ENCODE measurements at places on chromosomes 1 and 21.

GRCh38 chr1:109821831-109822745, 58.4 kb upstream of the EPS8L3 start:
- no peak for DNase-seq

DNA sequence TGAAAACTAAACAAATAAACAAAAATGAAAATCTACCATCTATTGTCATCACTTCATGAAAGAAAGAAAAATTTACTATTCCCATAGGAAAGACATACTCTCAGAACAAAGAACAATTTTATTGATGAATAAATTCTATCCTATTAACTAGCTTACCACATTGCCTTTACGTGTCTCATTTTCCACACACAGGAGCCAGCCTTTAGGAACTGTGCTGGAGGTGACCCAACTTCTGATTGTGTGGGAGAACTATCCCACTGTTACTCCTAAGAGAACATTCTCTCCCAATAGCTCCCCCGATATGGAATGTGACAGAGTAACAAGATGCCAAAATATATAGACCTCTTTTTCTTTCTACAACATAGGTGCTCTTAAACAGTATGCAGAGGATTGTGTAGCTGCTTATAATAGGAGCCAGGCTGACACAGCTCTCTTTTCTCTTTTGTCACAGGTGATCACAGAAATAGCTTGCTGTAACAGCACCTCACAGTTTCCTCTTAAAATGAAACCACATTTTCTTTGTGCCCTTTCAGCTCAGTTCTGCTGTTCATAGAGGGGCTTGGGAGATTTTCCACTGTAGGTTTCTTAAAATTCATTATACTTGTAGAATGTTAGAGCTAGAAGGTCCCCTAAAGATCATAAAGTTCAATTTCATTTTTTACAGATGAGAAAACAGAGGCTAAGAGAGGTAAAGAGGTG, 35.5 kb downstream of the C21orf91 start:
- no peak for DNase-seq

DNA sequence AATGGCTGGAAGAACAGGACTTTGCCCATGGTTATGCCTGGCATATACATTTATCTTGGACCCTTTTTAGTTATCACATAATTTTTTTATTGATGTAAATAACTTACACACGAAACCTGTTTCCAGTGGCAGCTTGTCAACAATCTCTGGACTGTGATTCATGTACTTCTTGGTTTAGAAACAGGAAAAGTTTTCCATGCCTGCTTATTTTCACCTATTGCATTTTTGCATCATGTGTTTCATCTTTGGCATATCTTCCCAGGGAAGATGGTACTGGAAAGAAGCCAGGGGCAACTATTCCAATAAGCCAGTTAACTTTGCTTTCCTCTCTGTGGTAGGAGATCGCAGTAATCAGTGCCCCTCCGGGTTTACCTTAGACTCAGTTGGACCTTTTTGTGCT, 210.3 kb downstream of the TPR start:
- DNase-seq: no peak

GRCh38 chr1:30216602-30217001, 506.8 kb downstream of the MATN1 start:
- DNase-seq: no peak

DNA sequence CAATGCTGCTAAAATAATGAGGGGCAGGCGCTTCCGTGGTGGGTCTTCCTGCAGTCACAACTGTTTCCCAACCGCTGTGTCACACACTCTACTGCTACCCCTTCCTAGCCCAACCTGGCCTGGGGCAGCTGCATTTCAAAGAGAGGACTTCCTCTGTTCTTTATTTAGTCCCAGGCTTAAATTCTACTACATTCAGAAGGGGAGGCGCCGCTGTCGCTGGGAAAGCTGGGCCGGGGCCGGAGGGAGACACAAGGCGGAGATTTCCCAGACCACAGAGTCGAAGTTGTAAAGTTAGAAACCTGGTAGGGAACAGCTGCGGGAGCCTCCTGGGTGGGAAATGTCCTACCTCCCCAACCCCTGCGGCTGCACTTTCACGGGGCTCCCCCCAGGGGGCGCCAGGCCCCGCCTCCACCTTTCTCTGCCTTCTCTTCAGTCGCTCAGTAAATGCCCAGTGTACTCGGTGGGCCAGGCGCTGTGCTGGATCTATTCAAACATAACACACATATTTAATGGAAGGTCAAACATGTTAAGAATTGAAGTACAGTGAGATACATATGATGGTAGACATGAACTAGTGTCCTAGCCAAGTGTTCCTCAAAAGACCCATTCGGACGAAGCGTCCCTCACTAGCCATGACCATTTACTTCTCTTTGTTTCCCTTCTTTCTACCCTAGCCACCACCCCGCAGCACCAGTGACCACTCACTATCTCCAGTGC, 23.1 kb downstream of the DYRK3 start:
- no peak for DNase-seq

- DNase-seq: no peak
Measured at GRCh38 chr1:175480343-175480822, 263.0 kb downstream of the TNR start.

DNA sequence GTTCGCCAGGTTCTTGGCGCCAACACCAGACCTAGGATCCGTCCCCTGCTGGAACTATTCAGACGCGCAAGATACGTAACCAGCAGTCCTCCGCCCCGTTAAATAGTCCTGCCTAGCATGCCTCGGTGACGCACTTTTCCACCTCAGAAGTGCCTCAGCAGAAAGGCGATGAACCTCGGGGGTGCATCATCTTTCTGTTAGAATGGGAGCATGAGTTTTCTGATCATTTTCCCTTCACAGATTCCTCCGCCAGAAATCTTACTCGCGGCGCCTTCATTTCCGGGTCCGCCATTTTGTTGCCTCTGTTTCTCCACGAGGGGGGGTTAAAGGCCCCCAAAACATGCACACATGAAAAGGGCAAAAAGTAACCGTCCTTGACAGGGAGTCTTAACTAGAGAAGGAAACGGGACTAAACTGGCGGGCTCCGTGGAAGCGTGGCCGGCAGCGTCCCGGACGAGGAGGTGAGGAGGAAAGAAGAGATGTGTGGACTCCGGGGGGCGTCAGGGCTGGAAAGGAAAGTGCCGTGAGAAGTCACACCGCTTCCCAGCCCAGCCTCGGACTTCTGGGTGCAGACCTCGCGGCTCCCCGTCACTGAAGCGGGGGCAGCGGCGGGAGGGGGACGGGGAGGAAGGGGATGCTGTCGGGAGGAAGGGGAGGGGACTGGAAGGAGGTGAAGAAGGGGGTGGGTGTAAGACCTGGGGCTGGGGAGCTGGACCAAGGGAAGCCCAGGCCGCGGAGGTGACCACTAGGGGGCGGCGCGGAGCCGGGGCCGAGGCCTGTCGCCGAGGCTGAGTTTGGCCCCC, at the start of gene GABPB2:
GABPB2 (plus strand) TSS at position 288 of the 803 bp plus-strand sequence. CDS start 17,429 bp downstream, outside the sequence.
- DNase-seq: peak; percentile 87

DNA sequence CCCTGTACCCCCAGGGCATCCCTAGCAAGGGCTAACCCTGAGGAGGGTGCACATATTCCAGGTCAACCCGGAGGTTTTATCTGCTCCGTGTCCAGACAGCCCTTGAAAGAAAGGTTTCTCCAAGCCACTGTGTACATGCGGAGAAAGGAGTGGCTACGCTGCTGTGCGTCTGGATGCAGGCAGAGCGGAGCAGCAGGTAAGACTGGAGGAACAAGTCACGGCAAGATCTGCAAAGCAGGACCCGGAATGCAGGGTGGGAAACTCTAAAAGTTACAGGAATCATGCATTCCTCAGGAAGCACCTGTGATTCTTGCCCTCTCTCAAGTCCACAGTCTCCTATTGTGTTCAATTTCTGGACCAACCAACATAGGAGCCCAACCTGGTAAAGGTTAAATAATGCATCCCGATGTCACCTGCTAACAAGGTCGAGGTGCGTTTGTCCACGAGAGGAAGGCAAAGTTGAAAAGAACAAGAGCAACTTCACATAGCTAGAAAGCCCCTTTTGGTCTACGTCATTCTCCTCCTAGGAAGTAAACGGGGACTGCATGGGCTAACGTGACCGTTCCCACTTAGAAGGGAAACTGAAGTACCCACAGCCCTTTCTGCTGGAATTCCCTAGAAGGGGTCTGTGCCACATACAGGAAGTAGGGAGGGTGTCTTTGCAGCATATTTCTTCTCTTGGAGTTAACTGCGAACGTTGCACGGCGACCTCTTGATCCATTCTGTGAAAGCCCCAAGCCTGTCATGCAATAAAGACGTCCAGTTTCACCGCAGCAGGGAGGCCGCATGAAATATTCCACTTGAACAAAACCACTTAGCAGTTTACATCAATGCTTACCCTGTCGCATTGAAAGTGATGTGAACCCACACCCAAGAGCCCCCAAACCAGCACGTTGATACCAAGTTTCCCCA, 5.8 kb downstream of the TIAM1 start:
- DNase-seq: no peak

DNA sequence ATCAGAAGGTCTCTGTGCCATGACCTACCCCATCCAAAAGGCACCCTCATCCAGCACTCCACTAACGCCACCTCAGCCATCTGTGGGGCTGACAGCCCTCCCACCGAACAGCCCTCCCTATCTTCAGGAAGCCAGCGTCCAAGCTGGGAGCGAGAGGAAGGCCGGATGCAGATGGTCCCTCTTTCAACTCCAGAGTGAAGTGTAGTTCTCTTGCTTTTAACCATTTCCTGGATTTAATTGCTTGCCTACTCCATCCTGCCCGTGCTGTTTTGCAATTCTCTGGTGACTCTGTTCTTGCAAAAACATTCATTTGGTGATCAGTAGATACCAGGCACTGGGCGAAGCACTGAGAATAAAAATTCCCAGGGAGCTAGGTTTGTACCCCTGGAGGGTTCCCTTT, 8.2 kb upstream of the DYRK1A start:
- DNase-seq: no peak

- DNase-seq: no peak
Measured at GRCh38 chr1:192350356-192350755, 33.6 kb downstream of the RGS21 start.

- no peak for DNase-seq
Measured at GRCh38 chr1:26181586-26182382, 4.5 kb downstream of the CNKSR1 start.

GRCh38 chr1:243454328-243454997, 198.6 kb downstream of the SDCCAG8 start:
- no peak for DNase-seq

DNA sequence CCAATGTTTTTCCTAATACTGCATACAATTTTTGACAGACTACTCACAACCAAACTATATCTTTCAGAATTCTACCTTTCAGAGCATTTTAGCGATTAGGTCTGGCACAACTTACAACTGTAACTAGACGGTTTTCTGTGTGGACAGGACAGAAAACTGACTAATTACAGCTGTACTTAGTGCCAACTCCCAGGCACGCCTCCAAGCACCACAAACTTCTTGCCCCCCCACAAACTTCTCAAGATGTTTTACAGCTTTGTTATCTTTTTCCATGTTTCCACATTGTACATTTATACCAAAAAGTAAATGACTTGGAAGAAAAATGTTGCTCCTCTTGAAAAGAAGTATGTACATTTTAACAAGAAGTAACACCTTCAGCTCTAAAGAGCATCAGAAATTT, 13.8 kb downstream of the LYST start:
- no peak for DNase-seq

- peak; percentile 9 for DNase-seq
Measured at GRCh38 chr1:198657550-198658064, 18.8 kb downstream of the PTPRC start.

DNA sequence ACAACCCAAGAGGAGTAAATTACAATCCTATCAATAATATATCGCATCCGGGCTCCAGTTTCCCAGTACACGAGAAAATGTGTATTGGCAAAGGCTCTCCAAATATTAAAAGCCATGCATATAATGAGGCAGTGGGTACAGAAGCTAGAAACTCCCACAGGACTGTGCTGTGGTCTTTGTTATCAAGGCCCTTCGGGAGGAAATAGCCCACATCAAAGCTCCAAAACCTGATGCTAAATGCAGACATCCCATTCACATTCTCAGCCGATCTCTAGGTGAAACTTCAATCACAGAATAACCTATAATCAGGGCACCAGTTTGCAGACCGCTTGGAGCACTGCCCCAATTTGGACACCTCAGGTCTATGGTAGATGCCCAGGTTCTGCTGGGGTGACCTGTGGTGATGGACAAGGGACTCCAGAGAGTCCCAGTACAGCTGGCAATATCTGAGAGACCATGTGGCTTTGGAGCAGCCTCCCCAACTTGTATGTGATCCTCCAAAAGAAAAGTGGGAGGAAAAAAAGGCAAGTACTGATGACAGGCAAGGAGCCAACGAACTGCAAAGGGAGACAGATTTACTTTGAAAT, 148.8 kb upstream of the CAMK1G start:
- no peak for DNase-seq

DNA sequence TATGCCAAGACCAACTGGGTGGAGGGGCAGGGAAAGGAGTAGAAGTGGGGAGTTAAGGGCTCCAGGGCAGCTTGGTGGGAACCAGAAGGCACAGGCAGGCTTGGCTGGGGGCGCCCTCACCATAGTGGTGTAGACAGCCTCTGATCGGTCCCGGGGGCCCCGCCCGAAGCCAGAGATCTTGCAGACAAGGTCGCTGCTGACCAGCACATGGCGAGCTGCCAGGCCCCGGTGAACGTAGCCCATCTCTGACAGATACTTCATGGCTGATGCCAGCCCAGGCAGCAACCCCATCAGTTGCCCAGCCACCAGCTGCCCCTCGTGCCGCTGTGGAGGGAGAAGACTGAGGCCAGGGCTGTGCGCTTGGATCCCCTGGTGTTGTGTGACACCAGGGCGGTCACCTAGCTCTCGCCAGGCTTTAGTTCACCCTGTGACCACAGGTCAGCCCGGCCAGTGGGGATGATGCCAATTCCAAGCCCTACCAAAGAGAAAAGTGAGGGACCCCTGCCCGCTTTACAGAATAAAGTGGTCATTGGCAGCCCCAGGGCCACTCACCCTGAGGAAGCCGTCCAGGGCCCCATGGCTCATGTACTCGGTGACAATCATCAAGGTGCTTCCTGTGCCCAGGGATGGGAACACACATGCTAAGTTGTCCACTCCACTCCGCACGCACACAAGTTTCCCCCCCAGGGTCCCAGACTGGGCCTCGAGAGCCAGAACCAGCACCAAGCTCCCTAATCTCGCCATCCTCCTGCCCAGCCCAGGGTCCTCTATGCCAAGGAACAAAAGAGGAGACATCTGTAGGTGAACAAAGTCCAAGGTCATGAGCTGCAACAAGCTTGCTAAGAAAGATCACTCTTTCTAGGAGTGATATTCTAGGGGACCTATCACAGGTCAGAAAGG, 28.2 kb downstream of the CDCA8 start:
- DNase-seq: no peak

GRCh38 chr1:227728892-227729143, 6.3 kb downstream of the JMJD4 start:
- DNase-seq: no peak

GRCh38 chr1:214106375-214106774, 118.6 kb downstream of the PROX1 start:
- DNase-seq: no peak

DNA sequence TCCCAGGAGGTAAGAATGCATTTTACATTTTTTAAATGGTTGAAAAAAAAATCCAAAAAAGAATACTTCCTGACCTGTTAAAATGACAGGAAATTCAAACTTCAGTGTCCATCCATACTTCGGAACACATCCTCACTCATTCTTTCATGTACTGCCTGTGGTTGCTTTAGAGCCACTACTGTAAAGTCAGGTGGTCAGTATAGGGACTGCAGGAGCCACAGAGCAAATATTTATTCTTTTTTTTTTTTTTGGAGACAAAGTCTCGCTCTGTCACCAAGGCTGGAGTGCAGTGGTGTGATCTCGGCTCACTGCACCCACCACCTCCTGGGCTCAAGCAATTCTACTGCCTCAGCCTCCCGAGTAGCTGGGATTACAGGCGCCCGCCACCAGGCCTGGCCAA, 124.7 kb downstream of the CLIC6 start:
- no peak for DNase-seq

- DNase-seq: no peak
Measured at GRCh38 chr1:99943223-99943794, 26.5 kb upstream of the SLC35A3 start.

GRCh38 chr1:244319283-244320132, 132.2 kb downstream of the ADSS2 start:
- DNase-seq: no peak
